ENCODE measurements at places on chromosomes 2 and 18. TPM values are rescaled to one million over a fixed set of nuclear protein-coding genes. Genes with fewer than 3 reads are reported as not detected.

- no peak overlapping the region for H3K27ac ChIP-seq
- peaks cover 4% of the 10 kb centered on the region for H3K36me3 ChIP-seq
- H3K27me3 ChIP-seq: no peaks in the 10 kb centered on the region
- peaks cover 14% of the 10 kb centered on the region for H3K4me1 ChIP-seq
- H3K4me3 ChIP-seq: no peak overlapping the region
Measured at GRCh38 chr2:110804915-110805314, 72.5 kb downstream of the ACOXL start.

GRCh38 chr2:45809205-45809604 is 157.7 kb downstream of the PRKCE start:
- no peaks in the 10 kb centered on the region for H3K36me3 ChIP-seq
- no peaks in the 10 kb centered on the region for H3K27me3 ChIP-seq
- H3K4me1 ChIP-seq: peaks cover 15% of the 10 kb centered on the region
- H3K27ac ChIP-seq: no peak overlapping the region
- no peak overlapping the region for H3K4me3 ChIP-seq

GRCh38 chr2:239674981-239675825 is 274.4 kb upstream of the HDAC4 start:
- H3K36me3 ChIP-seq: no peaks in the 10 kb centered on the region
- no peak overlapping the region for H3K4me3 ChIP-seq
- no peaks in the 10 kb centered on the region for H3K4me1 ChIP-seq
- no peaks in the 10 kb centered on the region for H3K27me3 ChIP-seq
- no peak for DNase-seq
- no peak overlapping the region for H3K27ac ChIP-seq

Gene PSMD14
- 28.8 TPM for total RNA-seq

Gene AGXT
- total RNA-seq: not detected
